ENCODE measurements at places on chromosomes 13 and 19.

DNA sequence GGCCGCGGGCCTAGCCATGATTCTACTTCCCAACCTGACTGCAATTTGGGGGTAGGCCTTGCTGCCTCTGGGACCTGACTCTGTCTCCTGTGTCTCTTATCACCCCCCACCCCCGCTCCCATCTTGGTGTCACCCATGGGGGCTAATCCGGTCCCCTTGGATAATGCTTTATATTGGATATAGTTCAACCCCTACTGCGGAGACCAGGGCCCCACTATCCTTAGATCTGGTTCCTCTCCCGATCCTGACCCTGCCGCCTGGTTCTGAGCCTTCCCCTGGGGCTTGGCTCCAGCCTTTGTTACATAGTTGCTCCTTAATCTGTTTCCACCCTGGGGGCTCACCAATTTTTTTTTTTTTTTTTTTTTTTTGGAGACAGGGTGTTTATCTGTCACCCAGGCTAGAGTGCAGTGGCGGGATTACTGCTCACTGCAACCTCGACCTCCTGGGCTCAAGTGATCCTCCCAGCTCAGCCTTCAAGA lies 1.3 kb downstream of the BLOC1S3 start:
- no peak for DNase-seq

- DNase-seq: no peak
These were observed 512 bp downstream of the MED4 start for GRCh38 chr13:48094404-48094780.

GRCh38 chr13:112052213-112052612 lies 14.7 kb upstream of the SOX1 start:
- no peak for DNase-seq

DNA sequence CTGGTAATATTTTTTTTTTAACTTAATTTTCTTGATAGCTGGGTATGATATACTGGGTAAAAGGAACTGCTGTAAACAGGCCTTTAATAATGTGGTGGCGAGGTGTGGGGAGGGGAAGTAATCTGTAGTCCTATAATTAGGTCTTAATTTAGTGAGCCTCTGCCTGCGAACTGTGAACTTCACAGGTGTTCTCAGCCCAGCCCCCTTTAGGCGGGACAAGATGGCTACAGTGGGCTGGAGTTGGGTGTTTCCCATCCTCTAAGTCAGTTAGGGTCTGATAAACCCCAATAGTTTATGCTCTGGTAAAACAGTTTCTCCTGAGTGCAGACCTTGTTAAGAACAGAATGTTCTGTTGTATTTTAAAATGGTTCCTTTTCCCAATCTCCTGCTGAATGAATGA lies 97.6 kb upstream of the SERP2 start:
- no peak for DNase-seq

- DNase-seq: no peak
These were observed 827 bp upstream of the FKRP start for GRCh38 chr19:46745030-46745429.

- no peak for DNase-seq
These were observed 5.8 kb upstream of the UBE2L5 start for GRCh38 chr13:30416471-30416870.

- DNase-seq: peak; percentile 55
These were observed 8.3 kb upstream of the CDC42EP5 start for GRCh38 chr19:54481326-54481930.

- no peak for DNase-seq
These were observed 297.1 kb downstream of the ITGBL1 start for GRCh38 chr13:101749584-101749983.

Data from NCI-H1105 (cell line).